ENCODE measurements at places on chromosomes 12 and 14.

GRCh38 chr14:68373847-68374444 lies 418.9 kb downstream of the ZFP36L1 start:
- no peak for DNase-seq

DNA sequence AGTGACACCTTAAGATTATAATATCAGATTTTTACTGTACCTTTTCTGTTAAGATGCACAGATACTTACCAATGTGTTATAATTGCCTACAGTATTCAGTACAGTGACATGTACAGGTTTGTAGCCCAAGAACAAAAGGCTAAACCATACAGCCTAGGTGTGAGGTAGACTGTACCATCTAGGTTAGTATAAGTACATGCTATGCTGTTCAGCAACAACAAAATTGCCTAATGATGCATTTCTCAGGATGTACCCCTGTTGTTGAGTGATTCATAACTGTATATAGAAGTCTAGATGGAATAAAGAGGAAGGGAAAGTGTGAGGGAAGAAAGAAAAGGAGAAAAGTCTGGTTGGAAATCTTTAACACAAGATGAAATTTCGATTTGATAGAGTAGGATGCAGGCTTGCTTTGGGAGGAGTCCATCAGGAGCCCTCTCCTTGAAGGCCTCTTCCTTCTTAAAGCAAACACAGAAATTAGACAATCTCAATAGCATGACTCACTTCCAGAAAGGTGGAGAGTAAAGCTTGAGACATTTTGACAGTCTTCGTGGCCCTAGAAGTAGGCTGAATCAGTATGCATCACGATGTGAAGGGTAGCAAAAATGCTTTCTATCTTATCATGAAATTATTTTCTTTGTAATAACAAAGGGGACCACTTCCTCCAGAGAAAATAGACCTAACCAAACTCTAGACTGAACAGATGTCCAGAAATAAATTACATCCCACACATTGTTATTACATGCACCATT lies 191.5 kb downstream of the SYT1 start:
- peak; percentile 13 for DNase-seq

GRCh38 chr14:26017270-26017669 lies 580.6 kb downstream of the NOVA1 start:
- no peak for DNase-seq

DNA sequence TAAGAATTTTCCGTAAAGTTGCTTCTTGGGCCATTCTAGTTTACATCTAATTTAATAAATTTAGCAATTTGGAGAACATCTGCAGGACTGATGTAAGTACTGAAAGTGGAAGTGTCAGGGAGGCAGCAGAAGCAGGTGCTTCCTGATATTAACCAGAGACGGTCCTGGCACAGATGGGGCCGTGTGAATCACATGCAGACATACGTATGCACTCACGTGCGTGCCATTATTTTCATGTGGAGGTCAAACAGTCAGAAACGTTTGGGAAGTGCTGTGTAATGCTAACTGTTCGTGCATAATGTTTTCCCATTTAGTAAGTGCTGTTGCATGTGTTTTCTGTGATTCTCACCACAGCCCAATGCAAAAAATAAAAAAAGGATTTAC lies 87.8 kb upstream of the DYNC1H1 start:
- DNase-seq: no peak

DNA sequence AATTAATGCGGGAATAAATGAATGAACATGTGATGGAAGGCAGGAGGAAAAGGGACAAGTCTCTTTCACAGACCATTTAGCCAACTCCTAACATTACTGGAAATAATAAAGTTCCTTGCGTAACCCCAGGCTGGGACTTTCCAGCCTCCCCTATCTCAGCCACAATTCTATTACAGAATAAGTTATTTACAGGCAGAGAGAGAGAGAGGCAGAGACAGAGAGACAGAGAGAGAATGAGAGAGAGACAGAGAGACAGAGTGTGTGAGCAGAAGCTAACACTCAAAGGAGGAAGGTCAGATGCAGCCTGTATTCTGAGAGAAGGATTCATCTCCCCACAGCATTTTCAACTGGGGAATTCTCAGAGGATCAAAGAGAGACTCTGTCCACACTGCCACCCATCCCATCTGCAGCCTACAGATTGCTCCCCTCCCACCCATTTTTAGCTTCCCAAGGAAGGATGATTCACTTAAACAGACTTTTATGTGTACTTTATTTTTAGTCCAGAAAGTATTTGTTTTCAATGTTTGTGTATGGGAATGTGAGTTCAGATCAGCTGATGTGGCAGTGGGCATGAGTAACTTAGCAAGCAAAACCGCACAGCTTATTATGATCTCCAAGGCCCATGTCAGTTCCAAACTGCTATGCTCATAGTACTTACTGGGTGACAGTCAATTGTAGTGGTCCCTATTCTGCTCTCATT lies 165.7 kb downstream of the CAND1 start:
- DNase-seq: peak; percentile 98

GRCh38 chr14:50551877-50552276 lies 8.1 kb upstream of the ATL1 start:
- DNase-seq: no peak

- no peak for DNase-seq
These were observed 677 bp downstream of the C12orf75 start for GRCh38 chr12:105330931-105331804.

DNA sequence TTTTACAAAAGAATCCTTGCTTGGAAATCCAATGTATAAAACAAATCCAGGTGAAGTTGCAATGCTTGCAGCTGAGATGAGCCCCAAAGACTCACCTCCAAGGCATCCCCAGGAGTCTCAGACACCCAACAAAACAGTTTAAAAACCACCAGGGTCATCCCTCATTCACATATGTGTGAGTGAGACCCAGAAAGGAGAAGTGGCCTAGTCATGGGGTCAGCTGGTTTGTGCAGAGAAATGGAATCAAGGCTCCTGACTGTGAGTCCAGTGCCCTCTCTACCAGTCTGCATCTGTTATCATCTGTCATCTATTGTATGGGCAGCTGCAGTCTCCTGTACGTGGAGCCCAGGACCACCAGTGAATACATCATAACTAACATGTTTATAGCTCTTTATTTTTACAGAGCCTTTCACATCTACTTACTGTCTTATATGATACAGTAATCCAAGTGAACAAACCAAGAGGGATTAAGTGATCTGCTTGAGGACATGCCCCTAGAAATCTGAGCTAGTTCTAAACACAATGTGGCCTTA lies 27.1 kb downstream of the PLEKHG7 start:
- DNase-seq: no peak

DNA sequence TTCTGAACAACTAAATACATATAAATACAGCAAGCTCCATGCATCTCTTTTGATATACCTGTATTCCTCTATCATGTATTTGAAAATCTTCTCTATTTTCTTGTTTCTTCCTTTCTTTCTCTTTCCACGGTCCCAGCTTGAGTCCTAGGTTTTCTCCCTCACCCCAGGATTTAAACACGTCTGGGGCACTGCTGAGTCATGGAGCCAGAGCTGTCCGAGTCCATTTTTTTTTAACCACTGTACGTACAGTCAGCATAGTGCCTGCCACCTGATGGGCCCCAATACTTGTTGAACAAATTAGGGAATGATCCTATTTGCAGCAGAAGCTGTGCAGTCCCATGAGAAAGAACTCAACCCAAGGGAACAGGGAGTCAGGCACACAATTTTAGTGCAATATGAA lies 158.1 kb downstream of the ATP23 start:
- DNase-seq: no peak

GRCh38 chr12:93413064-93413463 lies 28.7 kb downstream of the UBE2N start:
- no peak for DNase-seq

GRCh38 chr14:24281636-24282035 lies 10.2 kb upstream of the RABGGTA start:
- no peak for DNase-seq

- DNase-seq: no peak
These were observed 11.1 kb upstream of the NINJ2 start for GRCh38 chr12:674272-674781.

- peak; percentile 12 for DNase-seq
These were observed 67.0 kb upstream of the SAV1 start for GRCh38 chr14:50734950-50735695.

- no peak for DNase-seq
These were observed 67.3 kb downstream of the DACT1 start for GRCh38 chr14:58705066-58705465.

- peak; percentile 14 for DNase-seq
These were observed 12.5 kb upstream of the RCOR1 start for GRCh38 chr14:102579696-102580549.

- no peak for DNase-seq
These were observed 16.2 kb downstream of the FAM222A start for GRCh38 chr12:109729801-109730200.

DNA sequence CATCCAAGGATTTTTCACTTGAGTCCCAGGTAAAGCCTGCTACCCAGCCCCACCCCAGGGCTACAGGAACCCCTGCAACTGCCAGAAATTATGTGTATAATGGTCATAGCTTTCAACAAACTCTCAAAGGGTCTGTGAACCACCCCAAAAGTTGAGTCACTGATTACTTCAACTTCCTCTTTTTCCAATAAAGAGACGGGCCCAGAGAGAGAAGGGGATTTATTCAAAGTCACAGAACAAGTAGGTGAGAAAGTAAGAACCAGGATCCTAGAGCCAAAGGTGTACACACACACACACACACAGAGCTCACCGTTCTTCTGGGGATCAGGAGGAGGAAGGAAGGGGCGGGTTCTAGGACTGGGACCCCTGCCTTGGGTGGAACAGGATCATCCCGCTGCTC lies 4.8 kb upstream of the ITPK1 start:
- no peak for DNase-seq

GRCh38 chr12:119998471-119999245 lies 9.6 kb downstream of the BICDL1 start:
- peak; percentile 27 for DNase-seq

DNA sequence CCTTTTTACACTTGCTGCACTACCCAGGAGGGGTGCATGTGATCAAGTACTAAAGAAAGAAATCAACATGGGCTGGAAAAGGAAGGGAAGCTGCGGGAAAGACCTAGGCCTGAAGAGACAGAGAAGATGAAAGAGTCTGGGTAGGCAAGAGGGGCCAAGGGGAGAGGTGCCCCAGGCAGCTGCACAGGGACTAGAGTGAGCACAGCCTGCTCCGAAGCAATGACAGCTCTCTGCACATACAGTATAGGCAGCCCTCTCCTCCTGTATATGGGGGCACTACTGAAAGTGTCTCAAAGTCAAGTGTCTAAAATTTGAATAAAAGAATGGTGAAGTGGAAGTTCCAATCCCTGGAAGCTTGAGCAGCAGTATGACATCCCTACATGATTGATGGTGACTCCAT lies 112.0 kb downstream of the TMTC1 start:
- no peak for DNase-seq

DNA sequence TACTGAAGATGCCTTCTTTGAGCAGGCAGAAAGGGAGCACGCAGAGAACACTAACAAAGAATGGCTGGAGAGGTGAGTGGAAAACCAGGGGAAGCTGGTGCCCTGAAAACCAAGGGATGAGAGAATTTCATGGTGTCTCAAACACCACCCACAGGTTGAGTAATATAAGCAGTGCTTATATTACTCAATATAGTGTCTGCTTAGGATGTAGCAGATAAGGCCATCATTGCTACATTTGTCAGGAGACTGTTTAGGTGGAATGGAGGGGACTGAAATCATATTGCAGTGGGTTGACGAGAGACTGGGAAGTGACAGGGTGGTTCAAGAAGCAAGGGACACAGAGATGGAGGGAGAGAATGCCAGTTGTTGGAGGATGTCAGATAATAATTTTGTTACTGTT lies 20.6 kb downstream of the PKP2 start:
- DNase-seq: no peak

- no peak for DNase-seq
These were observed 10.6 kb upstream of the CLEC12A start for GRCh38 chr12:9960590-9960989.

- DNase-seq: peak; percentile 61
These were observed 690 bp upstream of the DTX3 start for GRCh38 chr12:57603815-57604453.

DNA sequence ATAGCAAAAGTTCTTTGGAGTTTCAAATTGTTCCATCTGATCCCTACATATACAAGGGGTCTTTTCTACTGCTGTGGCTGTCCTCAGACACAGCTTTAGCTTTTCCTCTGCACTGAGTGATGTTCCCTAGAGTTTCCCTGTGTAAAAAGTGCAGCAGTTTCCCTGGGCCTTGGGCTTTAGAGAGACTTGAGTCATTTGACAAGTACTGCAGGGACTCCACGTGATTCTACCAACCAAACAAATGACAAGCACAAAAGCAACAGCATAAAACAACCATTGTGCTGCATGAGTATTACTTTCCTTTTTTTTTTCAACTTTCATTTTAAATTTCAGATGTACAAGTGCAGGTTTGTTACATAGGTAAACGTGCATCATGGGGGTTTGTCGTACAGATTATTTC lies 272.8 kb downstream of the PDZRN4 start:
- no peak for DNase-seq

- peak; percentile 71 for DNase-seq
These were observed 1117.6 kb upstream of the TMEM132C start for GRCh38 chr12:127149226-127149964.

DNA sequence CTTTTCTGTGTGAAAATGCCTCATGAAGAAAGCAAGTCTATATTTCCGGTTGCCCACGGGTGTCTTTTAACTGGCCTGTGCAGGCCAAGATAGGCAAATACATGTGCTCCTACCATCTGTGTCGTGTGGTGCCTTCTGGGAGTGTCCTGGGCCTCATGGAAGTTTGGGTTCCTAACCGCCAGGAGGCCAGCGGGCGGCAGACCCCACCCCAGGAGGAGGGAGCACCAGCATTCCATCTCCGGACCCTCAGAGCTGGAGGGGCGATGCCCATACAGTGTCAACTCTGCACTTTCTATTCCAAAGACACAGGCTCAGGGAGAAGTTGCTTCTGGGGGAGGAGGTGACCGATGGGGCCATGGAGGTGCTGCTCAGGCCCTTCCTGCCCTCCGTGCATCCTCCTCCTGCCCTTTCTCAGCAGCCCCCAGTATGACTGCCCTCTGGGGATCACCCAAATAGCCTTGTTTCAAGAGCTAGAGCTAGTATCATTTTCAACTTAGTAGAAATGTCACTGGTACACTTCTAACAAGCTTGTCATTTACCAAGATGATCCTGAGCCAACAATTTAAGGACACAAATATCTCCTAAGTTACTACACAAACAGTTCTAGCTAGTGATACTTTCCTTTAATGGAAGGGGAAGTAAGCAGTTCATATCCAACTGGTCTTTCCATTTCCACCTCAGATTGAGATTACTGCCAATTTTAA lies 17.8 kb downstream of the CCDC92 start:
- no peak for DNase-seq

- DNase-seq: no peak
These were observed 42.5 kb downstream of the CCDC88C start for GRCh38 chr14:91374879-91375702.
